Articular chondrocyte of knee joint (primary cell): ENCODE measurements at places on chromosomes 12 and 14. TPM values are rescaled to one million over a fixed set of nuclear protein-coding genes. Genes with fewer than 3 reads are reported as not detected.

The SLC17A8 gene
- total RNA-seq = not detected in 2 replicates

The PGAM5 gene
- total RNA-seq = 18.6 and 20.1 TPM in 2 replicates

The ANP32D gene
- not detected in 2 replicates for total RNA-seq

The PLA2G1B gene
- total RNA-seq = not detected in 2 replicates

The VRTN gene
- total RNA-seq = not detected in 2 replicates

The ST8SIA1 gene
- 10.1 and 17.4 TPM in 2 replicates for total RNA-seq

The NTF3 gene
- total RNA-seq = 3.2 and 3.5 TPM in 2 replicates

The TMEM52B gene
- not detected in 2 replicates for total RNA-seq

The KCNJ8 gene
- total RNA-seq = 0.22 and 0.26 TPM in 2 replicates

The GYS2 gene
- not detected in 2 replicates for total RNA-seq
